ENCODE measurements at places on chromosomes 2 and 18.
A peak's percentile ranks its signal among the peaks of the same experiment; 100 is the strongest.

DNA sequence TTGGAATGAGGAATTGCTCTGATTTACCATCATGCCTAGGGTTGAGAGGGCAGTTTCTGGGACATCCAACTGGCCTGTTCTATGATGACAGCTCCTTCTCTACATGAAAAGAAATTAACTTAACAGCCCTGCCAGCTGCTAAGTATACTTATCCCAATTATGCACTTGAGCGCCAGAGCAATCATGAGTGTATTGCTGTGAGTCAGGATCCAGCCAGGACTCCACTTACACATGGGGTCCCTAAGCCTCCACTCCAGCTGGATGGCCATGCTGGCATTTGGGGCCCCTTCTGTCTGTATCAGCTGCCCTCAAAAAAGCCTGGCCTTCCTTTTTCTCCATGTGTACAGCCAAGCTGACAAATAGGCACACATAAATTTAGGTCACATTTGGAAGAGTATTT is 481.9 kb downstream of the TMX3 start:
- no peaks in the 10 kb centered on the region for H3K36me3 ChIP-seq
- H3K27ac ChIP-seq = no peak overlapping the region
- no peaks in the 10 kb centered on the region for H3K27me3 ChIP-seq
- no peak for DNase-seq
- H3K4me1 ChIP-seq = no peaks in the 10 kb centered on the region

GRCh38 chr2:39542523-39542922 is 105.4 kb upstream of the MAP4K3 start:
- no peak overlapping the region for H3K27ac ChIP-seq
- no peaks in the 10 kb centered on the region for H3K27me3 ChIP-seq
- no peak overlapping the region for H3K4me3 ChIP-seq
- no peaks in the 10 kb centered on the region for H3K4me1 ChIP-seq
- H3K36me3 ChIP-seq = no peaks in the 10 kb centered on the region

DNA sequence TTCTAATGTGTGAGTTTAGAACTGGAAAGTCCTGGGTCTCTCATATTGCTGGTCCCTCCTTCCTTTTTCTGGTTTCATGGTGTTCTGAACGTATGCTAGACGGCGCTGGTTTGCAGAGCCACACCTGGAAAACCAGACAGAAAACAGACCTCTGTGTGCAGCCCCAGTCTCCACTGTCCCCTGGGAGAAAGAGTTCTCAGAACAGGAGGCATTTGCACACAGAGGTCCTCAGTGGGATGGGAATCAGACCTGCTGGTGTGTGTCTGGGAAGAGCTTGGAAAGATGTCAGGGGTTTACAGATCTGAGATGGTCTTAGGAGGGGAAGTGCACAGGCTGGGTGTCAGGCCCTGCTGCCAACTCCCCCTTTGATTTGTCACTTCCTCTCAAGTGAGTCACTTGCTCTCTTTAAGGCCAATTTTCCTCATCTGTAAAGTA is 14.9 kb upstream of the MBP start:
- peaks cover 2% of the 10 kb centered on the region for H3K4me1 ChIP-seq
- H3K27me3 ChIP-seq = no peaks in the 10 kb centered on the region
- no peak for DNase-seq
- no peaks in the 10 kb centered on the region for H3K36me3 ChIP-seq
- no peak overlapping the region for H3K27ac ChIP-seq

GRCh38 chr2:63872571-63873328 is 31.1 kb downstream of the UGP2 start:
- no peak overlapping the region for H3K27ac ChIP-seq
- DNase-seq = no peak

GRCh38 chr2:183349091-183349490 is 224.8 kb downstream of the NUP35 start:
- DNase-seq = no peak
- H3K4me3 ChIP-seq = no peak overlapping the region
- H3K4me1 ChIP-seq = no peaks in the 10 kb centered on the region
- no peaks in the 10 kb centered on the region for H3K27me3 ChIP-seq
- H3K36me3 ChIP-seq = no peaks in the 10 kb centered on the region

- DNase-seq = no peak
- H3K27ac ChIP-seq = no peak overlapping the region
- H3K4me1 ChIP-seq = no peaks in the 10 kb centered on the region
- H3K27me3 ChIP-seq = no peaks in the 10 kb centered on the region
- no peak overlapping the region for H3K4me3 ChIP-seq
- H3K36me3 ChIP-seq = no peaks in the 10 kb centered on the region
Measured at GRCh38 chr2:241935774-241936173, 66.2 kb downstream of the RTP5 start.

GRCh38 chr2:100242891-100243619 is 79.2 kb downstream of the LONRF2 start:
- no peaks in the 10 kb centered on the region for H3K36me3 ChIP-seq
- peaks cover 3% of the 10 kb centered on the region for H3K4me1 ChIP-seq
- peak; percentile 58 for DNase-seq
- H3K27me3 ChIP-seq = no peaks in the 10 kb centered on the region

GRCh38 chr2:144468823-144469595 is 50.9 kb downstream of the ZEB2 start:
- no peaks in the 10 kb centered on the region for H3K36me3 ChIP-seq
- H3K27me3 ChIP-seq = no peaks in the 10 kb centered on the region
- H3K4me3 ChIP-seq = no peak overlapping the region
- H3K4me1 ChIP-seq = peaks cover 2% of the 10 kb centered on the region
- no peak overlapping the region for H3K27ac ChIP-seq

DNA sequence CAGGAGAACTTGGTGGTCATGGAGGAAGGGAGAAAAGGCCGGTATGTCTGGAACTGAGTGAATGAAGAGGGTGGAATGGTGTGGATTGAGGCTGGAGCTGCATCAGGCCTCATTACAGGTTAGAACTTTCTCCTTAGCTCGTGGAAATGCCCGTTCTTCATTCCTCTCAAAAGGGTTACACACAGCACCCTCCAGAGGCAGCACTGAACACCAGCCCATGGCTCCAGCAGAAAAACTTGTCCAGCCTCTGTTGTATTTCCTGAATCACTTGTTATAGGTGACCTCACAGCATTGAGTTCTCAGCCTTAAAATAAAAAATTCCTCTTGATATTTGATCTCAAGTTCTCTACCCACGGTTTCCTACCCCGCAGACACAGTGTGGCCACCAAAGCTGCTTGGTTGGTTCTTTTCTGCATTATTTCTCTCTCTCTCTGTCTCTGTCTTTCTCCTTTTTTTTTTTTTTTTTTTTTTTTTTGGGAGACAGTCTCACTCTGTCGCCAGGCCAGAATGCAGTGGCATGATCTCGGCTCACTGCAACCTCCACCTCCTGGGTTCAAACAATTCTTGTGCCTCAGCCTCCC is 89.6 kb downstream of the ITGB1BP1 start:
- no peak overlapping the region for H3K27ac ChIP-seq
- H3K4me3 ChIP-seq = no peak overlapping the region
- DNase-seq = peak; percentile 25
- no peaks in the 10 kb centered on the region for H3K36me3 ChIP-seq
- no peaks in the 10 kb centered on the region for H3K4me1 ChIP-seq

DNA sequence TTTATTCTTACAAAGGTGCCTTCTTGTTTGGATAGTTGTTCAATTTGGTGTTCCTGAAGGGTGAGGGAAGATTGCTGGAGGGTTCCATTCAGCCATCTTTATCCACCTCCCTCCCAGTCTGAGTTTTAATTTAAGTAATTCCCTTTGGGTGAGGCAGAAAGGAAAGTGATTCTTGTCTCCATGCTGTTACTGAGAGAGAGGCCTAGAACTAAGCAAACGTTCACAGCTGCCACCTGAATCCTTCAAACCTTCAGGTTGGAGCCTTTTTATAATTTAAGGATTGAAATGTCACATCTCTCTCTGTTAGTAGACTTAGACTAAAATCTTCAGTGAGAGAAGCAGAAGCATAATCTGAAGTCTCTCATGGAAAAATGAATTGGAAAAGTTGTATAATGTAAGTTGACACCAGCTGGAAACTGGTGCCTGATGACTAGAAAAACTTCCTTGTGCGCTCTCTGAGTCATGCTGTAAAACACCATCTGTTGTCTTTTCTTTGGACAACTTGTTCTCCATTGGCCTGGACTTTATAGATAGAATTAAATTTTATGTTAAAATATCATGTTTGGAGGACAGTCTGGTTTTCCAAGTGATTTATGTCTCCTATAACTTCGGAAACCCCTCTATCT is 14.6 kb downstream of the STRADB start:
- no peak overlapping the region for H3K4me3 ChIP-seq
- H3K36me3 ChIP-seq = peaks cover 5% of the 10 kb centered on the region
- H3K27ac ChIP-seq = no peak overlapping the region

DNA sequence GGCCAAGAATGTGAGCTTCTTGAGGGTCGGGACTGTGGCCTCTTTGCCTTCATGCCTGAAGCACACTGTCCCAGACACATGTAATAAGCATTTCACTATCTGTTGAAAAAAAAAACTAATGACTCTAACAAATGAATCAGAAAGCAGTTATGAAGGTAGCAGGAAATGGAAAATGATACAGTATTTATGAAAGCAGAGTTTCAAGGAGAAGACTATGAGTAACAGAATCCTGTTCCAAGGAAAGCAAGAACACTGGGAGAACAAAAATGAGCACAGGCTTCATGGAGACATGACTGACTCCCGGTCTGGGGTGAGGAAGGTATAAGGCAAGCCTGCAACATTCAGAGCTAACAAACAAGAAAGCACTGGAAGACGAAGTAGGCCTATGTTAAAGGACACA is 190.8 kb downstream of the RNF152 start:
- no peak overlapping the region for H3K4me3 ChIP-seq
- no peaks in the 10 kb centered on the region for H3K27me3 ChIP-seq
- no peak for DNase-seq
- no peak overlapping the region for H3K27ac ChIP-seq
- H3K4me1 ChIP-seq = no peaks in the 10 kb centered on the region
- H3K36me3 ChIP-seq = no peaks in the 10 kb centered on the region

DNA sequence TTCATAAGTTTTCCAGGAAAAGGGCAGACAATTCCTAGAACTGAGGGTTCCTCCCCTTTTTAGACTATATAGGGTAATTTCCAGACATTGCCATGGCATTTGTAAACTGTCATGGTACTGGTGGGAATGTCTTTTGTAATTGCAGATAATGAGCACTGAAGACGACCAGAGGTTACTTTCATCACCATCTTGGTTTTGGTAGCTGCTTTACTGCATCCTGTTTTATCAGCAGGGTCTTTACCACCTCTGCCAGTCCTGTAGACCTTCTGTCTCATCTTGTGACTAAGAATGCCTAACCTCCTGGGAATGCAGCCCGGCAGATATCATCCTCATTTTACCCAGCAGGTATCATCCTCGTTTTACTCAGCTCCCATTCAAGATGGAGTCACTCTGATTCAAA is 583.9 kb upstream of the KLHL29 start:
- no peaks in the 10 kb centered on the region for H3K27me3 ChIP-seq
- H3K4me1 ChIP-seq = 0 out of 2 replicates have a peak, but pooled peaks cover 2% of the 10 kb centered on the region
- no peak overlapping the region for H3K27ac ChIP-seq
- H3K4me3 ChIP-seq = no peak overlapping the region

Measured in iPS DF 6.9 (cell line).